ENCODE measurements at places on chromosomes 7 and 10.

- DNase-seq = peak; percentile 83
Measured at GRCh38 chr10:79250259-79250658, 97.0 kb upstream of the PPIF start.

- no peak for DNase-seq
Measured at GRCh38 chr7:88226886-88227516, 7.2 kb upstream of the SRI start.

GRCh38 chr7:143900230-143900766 is 1.7 kb downstream of the TCAF1 start:
- DNase-seq = no peak

GRCh38 chr10:85531706-85532105 is 834.9 kb downstream of the GRID1 start:
- DNase-seq = no peak

DNA sequence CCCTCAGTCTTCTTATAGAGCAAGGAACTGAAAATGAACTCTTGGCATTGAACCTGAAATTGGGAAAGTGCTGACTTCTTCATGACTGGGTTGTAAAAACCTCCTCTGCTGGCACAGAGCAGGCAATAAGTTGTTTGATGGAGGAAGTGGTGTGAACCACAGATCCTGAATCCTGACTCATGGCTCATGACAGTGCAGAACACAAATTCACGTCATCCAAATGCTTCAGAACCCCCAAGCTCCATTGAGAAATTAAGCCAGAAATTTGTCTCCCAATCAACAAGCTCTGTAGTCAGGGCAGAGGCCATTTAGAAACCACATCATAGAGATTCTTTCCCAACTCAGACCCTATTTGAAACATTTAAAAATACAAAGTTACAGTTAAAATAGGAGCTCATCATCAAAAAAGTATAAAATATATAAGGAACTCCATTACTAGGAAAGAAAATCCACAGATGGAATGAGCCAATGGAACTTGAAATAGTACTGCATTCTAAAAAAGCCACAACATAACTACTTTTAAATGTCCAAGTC is 10.3 kb upstream of the STK17A start:
- DNase-seq = peak; percentile 69

- no peak for DNase-seq
Measured at GRCh38 chr7:1137517-1138167, 22.4 kb downstream of the ZFAND2A start.

- peak; percentile 88 for DNase-seq
Measured at GRCh38 chr7:519484-520390, at the start of gene PDGFA. PDGFA (minus strand) TSS chr7:519846; CDS start chr7:519001, 845 bp downstream.

GRCh38 chr7:78412216-78412858 is 613.8 kb downstream of the PHTF2 start:
- no peak for DNase-seq

- DNase-seq = no peak
Measured at GRCh38 chr10:78876449-78876848, 192.3 kb upstream of the ZMIZ1 start.

GRCh38 chr10:104796823-104797222 is 155.7 kb downstream of the SORCS3 start:
- no peak for DNase-seq

DNA sequence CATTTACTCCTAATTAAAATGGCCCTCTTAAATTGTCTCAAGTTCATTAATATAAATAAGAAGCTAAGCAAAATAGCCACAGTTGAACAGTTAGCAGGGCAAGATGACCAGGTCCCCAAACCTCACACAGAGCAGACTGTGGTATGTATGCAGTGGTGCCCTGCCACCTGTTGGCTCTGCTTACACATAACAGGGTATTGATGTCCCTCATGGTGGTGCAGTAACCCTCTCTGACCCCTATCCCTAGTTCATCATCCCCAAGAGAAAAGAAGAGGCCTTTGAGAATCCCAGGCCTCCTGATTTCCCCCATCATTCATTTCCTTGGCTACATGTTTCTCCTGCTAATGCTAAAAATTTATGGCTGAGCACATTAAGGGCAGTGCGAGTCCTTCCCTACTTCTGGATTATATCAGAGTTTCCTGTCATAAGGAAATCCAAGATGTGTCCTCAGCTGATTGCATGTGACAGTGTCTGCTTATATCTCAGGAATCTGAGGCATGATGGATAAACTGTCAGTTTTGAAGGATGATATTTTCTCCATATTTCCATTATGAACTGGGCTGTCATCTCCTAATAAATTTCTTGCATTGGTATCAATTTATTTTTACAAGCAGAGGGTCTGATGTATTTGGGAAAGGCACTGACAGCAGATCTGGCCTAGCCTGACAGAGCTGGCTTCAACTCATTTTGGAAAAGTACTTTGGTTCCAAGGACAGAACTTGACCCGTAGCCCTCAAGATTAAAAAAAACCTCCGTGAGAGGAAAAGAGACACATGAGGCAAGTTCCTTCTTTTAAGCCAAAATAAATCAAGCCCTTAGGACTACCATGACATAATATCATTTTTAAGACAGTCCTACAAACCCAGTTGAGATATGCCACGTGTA is 880.6 kb downstream of the LRMDA start:
- DNase-seq = peak; percentile 37

- no peak for DNase-seq
Measured at GRCh38 chr10:128774979-128775378, 648.8 kb upstream of the MKI67 start.

- peak; percentile 59 for DNase-seq
Measured at GRCh38 chr10:13717936-13718772, 131.4 kb downstream of the PRPF18 start.

- DNase-seq = no peak
Measured at GRCh38 chr7:4386190-4386589, 295.9 kb upstream of the FOXK1 start.

DNA sequence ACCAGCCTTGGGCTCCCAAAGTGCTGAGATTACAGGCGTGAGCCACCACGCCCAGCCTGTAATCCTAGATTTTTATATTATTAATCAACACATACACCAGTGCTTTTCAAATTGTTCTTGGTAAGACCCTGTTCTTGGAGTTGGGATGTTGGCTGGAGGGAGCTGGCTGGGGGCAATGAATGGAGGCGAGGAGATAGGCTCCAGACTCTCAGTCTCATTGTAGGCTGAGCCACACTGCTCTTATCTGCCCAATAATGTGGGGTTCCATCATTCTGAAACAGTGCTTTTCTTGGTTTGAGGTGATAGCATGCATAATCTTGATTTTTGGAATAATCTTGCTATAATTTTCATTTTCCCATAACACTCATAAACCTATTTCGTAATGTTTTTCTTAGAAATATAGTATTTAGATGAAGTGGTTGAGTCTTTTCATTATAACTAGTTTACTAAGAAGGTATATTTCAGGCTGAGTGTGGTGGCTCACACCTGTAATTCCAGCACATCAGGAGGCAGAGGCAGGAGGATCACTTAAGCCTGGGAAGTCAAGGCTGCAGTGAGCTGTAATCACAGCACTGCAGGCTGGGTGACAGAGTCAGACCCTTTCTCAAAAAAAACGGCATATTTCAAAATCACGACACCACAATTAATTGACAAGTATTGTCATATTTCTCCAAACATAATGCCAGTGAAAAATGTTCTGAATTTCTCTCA is 65.1 kb upstream of the LYZL2 start:
- no peak for DNase-seq

- peak; percentile 58 for DNase-seq
Measured at GRCh38 chr7:157890921-157891401, 554.2 kb downstream of the DNAJB6 start.

DNA sequence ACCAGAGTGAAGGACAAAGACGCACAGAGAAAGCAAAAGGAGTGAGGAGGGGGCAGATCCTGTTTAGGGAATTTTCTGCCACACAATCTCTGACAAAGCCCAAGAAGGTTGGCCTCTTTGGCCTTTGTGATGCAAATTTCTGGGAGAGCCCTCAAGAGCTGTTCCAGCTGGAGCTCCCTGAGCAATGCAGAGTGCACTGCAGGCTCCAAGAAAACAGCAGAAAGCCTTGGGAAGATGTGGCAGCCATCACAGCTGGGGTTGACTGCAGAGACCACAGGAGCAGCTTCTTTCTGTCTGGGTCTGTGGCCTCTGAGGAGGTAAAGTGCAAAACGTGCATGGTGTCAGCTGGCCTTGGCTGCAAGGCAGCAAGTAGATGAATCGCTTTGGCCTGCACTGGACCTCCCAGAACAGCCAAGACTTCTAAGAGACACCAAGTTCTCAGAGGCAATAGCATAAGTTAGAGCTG is 200.2 kb downstream of the ELMO1 start:
- no peak for DNase-seq

- no peak for DNase-seq
Measured at GRCh38 chr10:50561816-50562215, 61.9 kb downstream of the SGMS1 start.

GRCh38 chr10:71371750-71372166 is 25.0 kb upstream of the CDH23 start:
- no peak for DNase-seq

DNA sequence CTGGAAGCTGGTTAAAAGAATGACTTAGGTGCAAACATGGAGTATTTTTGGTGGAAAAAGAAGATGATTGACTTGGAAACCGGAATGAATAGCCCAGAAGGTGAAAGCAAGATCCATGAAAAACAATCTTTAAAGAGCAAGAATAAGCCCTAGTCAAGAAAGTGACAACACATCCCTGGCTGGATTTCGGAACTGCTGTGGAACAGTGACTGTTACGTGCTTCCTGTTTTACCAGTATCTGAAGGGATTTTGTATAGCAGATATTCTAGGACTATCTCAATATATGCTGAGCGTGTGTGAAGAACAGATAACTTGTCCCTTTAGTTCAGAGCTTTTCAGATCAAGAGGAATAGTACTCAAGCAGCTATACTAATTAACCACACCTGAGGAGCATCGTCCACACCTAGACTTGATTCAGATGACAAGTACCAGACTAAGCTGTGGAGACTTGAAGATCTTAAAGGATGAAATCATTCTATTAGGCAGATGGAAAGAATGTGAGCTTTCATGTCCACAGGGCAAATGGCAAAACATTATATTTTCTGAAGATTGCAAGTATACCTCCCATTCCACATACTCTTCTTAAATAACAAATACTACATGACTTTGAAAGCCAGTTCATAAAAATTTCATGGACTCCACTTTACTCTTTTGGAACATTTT is 11.5 kb upstream of the TES start:
- DNase-seq = no peak

DNA sequence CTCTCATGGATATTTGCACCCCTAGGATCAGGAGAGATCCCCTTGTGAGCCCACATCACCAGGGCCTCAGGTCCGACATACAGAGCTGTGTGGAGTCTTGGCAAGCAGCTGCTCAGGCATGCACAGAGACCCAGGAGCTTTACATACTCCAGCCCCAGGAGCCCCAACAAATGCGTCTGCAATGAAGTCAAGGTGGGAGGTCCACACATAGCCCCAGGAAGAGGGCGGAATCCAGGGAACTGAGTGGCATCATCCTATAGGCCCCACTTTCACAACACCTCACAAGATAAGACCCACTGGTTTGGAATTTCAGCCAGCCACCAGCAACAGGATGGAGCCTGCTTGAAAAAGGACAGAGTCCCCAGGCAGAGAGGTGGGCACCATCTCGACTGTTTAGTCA is 106.7 kb downstream of the LSMEM1 start:
- DNase-seq = no peak

DNA sequence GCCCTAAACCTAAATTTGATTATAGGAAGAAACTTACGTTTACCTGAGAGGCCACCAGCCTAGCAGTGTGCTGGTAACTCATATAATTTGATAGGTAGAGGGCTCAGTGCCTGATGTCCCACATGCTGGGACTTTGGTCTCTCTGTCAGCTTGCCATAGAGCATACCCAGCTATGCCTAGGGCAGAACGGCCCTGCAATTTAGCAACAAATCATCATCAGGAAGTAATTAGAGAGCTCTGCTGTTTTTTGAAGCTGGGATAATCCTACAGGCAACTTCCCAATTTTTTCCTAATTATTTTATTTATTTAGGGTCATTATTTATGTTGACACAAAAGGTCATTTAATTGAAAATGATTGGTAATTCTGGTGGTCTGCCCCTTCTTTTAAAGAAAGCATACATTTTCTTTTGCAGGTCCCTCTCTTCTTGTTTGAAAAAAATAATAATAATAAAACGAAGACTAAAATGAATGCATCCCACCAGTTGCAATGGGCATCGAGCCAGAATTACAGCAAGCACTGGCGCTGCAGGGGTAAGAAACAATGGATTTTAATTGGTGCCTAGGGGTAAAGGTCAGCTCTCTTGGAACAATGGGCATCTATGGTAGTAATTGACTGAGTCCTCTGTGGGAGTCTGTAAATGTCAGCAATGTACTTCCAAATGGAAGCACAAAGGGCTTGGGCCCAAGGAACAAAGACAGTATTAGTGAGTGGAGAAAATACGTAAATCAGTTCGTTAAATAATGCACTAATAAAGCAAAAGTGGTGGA is 348.0 kb downstream of the SORCS1 start:
- no peak for DNase-seq

DNA sequence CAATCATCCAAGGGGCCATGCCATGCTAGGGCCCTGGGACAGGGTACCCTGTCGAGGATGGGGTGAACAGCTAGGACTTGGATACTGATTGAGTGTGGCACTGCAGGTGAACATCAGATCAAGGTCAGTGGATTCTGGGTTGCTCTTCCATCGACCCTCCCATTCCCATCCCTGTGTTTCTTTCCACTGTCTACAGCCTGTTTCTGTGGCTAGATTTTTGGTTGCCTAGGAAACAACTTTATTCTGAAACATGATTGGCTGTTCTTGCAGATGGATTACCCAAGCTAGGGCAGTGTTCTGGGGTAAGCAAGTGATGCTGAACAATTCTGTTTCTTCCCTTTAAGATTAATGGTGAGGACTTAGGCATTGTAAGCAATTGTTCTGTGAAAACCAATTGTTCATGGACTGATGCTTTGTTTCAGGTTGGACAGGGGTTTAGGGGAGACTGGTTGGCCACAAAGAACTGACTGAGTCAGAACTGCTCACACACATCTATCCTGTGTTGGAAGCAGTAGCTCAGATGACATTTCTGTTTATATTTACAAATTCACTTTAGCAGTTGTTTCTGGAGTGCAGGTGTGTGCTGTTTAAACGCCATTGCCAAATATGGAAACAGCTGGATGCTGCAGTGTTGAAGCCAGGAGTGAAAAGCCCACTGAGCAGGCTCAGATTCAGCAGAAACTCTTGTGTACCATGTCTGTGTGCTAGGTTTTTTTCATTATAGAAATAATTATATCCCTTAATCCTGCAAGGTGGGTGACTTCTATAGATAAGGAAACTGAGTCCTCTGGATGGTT is 102.3 kb upstream of the BTBD16 start:
- DNase-seq = no peak

- DNase-seq = no peak
Measured at GRCh38 chr10:101493782-101494281, 94.2 kb downstream of the POLL start.

DNA sequence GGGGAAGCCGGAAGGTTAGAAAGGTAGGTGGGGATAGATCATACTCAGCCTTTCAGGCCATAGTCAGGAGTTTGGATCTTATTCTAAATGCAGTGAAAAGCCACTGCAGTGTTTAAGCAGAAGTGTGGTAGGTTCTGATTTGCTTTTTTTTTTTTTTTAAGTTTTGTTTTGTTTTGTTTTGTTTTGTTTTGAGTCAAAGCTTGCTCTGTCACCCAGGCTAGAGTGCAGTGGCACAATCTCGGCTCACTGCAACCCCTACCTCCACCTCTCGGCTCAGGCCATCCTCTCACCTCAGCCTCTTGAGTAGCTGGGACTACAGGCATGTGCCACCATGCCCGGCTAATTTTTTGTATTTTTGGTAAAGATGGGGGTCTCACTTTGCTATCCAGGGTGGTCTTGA is 23.5 kb downstream of the RHOBTB1 start:
- DNase-seq = no peak

GRCh38 chr7:155706376-155706775 is 61.9 kb downstream of the RBM33 start:
- DNase-seq = no peak
